ENCODE measurements at places on chromosomes 5 and 9.
A peak's percentile ranks its signal among the peaks of the same experiment; 100 is the strongest.

- no peak for DNase-seq
Measured at GRCh38 chr5:108924457-108924961, 176.8 kb downstream of the FER start.

DNA sequence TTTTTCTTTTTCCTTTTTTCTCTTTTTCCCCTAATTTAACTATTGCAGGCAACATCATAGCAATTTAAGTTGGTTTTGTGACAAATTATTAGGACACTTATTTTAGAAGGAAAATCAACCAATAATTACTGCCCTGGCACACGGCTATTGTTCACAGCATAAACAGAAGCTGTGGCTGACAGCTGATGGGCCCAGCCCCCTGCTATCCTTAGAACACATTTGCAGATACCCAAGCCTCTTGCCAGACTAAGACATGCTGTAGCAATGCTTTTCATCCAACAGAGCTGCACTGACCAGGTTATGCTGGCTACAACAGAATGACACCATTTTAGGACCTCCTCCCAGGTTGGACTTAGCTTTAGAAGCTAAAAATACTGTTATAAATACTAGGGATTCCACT is 852.7 kb upstream of the DMAC1 start:
- DNase-seq = no peak

DNA sequence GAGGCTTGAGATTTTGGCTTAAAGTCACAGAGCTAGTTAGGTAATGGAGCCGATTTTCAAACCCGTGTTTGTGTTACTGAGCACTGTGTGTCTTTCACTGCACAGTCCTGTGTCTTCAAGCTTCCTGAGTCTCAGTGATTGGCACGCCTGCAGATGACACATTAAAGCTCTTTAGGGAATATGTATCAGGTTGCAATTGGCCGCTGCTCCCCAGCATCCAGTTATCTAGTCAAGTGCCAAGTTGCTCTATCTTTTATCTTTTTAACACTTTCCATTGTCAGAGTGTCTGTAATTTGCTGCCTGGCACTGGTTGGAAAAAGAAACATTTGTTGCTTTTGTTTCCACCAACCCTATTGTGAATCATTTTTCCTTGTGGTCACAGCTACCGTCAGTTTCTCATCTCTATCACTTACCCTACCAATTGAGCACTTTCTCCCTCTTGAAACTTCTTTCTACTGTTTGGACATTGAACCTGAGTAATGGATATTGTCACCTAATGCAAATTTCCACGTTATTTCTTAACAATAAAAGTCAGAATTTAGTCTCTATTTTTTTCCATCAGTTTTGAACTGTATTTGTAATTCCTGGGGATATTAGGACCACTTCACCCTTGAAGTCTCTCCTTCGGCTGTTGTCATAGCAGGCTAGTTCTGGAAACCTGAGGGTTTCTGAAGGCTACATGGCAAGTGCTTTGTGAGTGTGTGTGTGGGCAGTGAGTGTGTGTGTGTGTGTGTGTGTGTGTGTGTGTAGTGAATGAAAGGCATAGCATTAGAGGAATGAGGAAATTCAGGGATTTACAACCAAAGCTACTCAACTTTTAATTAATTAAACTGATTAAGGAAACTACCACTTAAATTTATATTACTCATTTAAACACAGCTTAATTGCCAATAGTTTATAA is 274.3 kb downstream of the ISL1 start:
- no peak for DNase-seq

GRCh38 chr9:12424243-12424642 is 268.9 kb upstream of the TYRP1 start:
- no peak for DNase-seq

GRCh38 chr5:74027732-74028338 is 401.8 kb downstream of the ARHGEF28 start:
- no peak for DNase-seq

- peak; percentile 43 for DNase-seq
Measured at GRCh38 chr9:83599071-83599470, 23.9 kb upstream of the IDNK start.

GRCh38 chr5:4901305-4901811 is 238.8 kb upstream of the ADAMTS16 start:
- DNase-seq = no peak

DNA sequence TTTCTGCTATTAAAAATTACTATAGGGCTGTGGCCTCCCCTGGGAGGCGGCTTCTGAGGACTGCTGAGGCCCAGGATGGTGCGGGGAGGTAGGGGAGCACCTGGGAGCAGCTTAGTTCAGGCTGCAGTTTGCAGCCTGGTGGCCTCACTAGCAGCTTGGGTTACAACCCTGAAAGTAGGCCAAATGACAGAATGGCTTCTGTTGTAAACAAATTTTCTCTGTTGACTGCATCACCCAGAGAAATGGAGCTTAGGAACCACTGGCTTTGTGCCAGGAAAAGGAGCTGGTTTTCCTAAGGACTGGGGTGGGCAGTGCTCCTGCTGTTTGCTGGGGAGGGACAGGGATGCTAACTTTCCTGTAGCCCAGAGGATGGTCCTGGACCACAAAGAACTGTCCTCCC is 130.3 kb downstream of the ENTREP1 start:
- DNase-seq = no peak

DNA sequence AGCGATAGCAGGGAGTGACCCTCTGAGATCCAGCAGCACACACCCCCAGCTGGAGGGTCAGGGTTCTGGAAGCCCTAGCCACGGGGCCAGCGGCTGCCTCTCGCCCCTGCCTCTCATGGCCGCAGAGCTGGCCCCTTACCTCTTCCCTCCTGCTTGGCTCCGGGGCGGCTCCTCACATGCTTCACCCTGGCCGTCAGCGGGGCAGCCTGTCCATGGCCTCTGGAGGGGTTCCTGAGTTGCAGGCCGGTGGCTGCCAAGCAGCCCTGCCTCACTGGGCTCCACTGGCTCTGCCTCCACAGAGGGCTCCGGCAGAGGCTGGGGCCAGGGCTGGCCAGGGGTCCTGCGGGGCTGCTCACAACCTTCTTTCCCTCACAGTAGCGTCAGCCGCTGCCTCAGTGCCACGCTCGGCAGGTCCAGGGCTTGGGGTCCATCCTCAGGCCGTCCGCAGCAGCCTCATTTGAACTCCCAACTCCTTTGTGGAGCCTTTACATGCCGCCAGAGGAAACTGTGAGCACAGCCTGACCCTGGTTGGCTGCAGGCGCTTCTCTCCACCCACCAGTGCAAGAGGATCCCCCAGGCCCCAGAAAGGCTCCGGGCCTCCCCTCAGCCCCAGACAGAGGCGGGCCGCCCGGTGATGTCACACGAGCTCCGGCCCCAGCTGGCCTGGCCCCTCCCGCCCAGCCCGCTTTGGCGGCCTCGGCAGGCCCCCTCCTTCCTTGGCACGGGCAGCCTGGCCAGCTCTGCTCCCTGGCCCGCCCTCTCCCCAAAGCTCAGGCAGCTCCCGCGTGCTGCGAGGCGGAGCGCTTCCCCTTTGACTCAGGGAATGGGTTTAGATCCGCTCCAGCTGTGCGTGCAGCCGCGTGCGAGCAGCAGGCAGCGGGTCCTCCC is at the start of gene ANGPTL2:
Gene ANGPTL2, minus strand, starts transcription at position 460 of the 888 bp plus-strand sequence. CDS start 13,904 bp downstream, outside the sequence.
- DNase-seq = peak; percentile 95

GRCh38 chr5:61649231-61649630 is 317.2 kb downstream of the ZSWIM6 start:
- DNase-seq = no peak

DNA sequence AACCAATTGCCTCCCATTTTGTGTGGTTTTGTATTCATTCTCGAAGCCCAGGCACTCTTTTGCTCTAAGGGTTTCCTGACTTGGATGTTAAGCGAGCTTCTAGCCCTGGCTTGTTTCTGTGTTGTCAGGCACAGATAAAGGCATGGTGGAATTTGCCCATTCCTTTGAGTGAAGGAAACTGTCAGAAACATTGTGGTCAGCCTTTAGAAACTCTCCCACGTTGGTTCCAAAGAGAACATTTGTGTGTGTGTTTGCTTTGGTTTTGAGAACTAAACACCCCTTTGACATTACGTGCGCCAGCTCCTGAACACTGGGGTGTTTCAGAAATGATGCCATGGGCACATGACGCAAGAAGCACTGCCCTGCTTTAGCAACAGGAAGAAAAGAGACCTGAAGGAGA is 320.9 kb downstream of the NTRK2 start:
- DNase-seq = no peak

DNA sequence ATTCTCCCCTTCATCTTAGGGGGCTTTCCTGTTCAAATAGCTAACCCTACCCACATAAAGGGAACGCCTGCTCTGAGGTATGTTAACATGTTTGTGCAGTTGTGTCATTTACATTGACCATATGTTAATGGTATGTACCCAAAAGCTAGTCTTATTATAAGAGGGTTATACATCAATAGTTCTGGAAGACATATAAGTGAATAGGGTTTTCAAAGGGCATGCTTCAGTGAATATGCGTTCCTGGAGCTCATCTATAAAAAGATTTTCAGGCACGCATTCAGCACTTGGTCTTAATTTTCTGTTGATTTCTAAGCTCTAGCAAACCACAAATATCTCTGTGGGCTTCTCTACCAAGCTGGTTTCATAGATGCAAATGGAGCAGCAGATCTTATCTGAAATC is 766.1 kb downstream of the IRX1 start:
- peak; percentile 63 for DNase-seq

GRCh38 chr5:170218726-170219125 is 14.1 kb upstream of the C5orf58 start:
- no peak for DNase-seq

GRCh38 chr5:151083081-151083676 is 2.3 kb upstream of the TNIP1 start:
- no peak for DNase-seq

- DNase-seq = no peak
Measured at GRCh38 chr5:80041527-80041926, 6.4 kb downstream of the THBS4 start.

GRCh38 chr9:97041898-97042297 is 3.0 kb upstream of the CTSV start:
- no peak for DNase-seq

DNA sequence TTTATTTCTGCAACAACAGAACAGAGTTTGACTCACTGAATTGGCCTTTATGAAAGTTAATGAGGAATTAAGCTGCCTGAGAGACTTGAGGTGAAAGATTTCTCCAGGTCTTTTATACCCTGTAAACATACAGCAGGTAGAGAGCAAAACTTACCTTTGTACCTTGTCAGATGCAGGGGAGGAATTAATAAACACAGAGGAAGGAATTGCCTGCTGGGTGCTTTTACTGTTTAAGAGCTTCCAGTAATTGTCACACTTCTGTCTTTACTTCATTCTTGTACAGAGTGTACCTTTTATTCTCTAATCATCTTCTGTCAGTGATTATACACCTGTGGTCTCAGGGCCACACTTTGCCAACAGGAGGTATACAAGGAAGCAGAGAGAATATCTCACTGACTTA is 94.0 kb upstream of the GRIN3A start:
- DNase-seq = no peak

GRCh38 chr5:10760096-10760920 is 726 bp downstream of the DAP start:
- DNase-seq = peak; percentile 73

DNA sequence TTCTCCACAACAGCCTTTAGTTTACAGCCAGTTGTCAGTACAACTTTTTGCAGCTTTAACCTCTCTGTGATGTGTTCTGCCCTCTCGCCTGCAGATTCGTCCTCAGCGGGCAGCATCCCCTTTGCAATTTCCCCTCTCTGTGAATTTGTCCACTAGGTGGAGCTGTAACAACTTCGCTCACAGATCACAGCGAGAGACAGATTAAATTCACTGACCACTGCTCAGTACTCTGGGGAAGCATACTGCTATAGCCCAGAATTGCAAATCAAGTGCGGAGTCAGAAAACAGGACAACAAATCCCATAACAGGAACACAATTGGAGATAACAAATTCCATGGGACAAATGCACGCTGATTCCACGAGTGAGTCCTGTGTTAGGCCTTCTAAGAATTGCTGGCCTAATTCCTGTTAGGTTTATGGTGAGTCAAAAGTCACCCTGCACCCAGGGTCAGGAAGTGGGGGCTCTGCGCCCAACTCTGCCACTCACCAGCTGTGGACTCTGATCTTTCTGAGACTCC is 2124.9 kb downstream of the MAT2B start:
- DNase-seq = peak; percentile 53

DNA sequence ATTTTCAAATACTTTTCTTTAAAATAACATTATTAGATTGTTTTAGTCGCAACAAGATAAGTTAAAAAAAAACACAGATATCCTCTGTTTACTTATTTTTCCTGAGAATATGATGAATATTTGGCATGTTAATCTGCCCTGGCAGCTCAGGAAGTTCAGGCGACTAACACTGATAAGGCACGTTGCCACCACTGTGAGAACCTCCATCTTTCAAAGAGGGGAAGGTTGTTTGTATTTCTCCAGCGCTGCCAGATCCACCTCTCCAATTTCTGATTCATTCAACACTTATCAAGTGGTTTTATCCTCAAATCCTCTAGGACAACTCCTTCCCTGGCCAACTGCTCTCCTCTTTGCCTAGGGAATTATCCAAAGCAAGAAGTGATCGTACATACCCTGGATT is 21.8 kb downstream of the CTNNAL1 start:
- peak; percentile 29 for DNase-seq

GRCh38 chr9:99782962-99783718 is 38.5 kb upstream of the NR4A3 start:
- DNase-seq = no peak

DNA sequence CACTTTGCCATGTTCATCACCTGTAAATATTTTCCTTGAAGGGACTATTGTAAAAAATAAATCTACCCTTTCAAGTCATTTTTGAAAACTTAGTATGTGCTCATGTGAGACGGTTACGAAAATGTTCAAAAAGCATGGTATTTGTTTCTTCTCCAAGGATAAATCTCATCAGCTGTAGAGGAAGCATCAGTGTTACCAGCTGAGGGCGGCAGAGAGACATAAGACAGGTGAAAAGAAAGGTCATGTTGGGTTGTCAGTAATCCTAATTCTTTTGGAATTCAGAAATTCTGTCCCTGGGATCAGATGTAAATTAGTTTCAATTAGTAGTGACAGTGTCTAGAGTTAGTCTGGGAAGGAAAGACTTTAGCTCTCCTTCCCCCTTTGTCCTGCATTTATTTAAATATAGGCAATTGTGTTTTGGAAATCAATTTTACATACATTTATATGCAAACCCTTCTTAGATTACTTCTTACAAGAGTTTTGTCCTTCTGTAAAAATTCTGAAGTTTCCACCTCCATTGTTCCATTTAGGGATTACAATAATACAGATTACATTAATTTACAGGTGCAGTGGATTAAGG is 791.9 kb upstream of the CDH6 start:
- DNase-seq = peak; percentile 29

- DNase-seq = no peak
Measured at GRCh38 chr5:71978216-71978615, 129.1 kb upstream of the MAP1B start.

DNA sequence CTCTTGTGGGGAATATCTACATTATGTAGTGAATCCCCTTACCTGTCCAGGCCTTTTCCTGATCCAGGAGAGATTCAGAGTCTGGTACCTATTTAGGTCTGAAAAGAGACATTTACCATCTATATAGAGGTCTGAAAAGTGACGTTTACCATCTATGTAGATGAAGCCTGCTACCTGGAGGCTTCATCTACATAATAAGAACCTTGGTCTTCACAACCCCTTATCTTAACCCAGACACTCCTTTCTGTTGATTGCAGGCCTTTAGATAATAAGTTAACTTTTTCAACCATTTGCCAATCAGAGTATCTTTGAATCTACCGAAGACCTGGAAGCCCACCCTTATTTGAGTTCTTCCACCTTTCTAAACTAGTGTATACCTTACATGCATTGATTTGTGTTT is 113.0 kb upstream of the DMRT1 start:
- no peak for DNase-seq
